ENCODE measurements at places on chromosomes 13 and 19. TPM values are rescaled to one million over a fixed set of nuclear protein-coding genes. Genes with fewer than 3 reads are reported as not detected.

- DNase-seq: no peak
Observed at GRCh38 chr19:17469092-17469480, 1.2 kb upstream of the SLC27A1 start.

TLE6 gene
- 3.3 TPM for total RNA-seq

GRCh38 chr13:27670861-27671260, 49.2 kb downstream of the POLR1D start:
- no peak for DNase-seq

DNA sequence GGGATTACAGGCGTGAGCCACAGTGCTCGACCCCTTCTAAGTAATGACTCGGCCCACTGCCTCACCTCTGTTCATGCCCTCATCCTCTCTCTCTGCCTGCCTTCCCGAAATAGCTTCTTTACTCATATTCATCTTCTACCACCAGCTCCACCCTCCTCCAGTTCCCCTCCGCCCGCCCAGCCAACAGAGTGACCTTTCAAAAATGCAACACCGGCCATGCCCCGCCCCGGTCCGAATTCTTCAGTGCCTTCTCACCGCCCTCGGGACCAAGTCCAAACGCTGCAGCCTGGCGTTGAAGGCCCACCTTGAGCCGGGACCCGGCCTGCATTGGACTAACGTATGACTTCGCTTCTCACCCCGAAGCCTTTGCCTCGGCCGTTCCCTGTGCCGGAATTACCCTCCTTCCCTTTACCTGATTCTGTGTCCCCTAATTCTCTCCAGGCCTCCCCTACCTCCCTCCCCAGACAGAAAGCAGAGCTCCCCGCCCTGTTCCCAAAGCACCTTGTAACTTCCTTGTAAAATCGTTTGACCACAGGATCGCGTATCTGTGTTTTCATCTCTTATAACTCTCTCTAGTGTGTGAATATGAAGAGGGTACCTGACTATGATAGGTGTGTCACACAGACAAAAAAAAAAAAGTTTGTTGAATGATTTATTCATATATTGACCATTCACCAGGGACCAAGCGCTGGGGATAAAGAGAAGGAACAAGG, 8.1 kb upstream of the MUC16 start:
- no peak for DNase-seq

SHISA7 gene
- total RNA-seq: 0.04 TPM

VSIG10L gene
- 3.8 TPM for total RNA-seq

DNA sequence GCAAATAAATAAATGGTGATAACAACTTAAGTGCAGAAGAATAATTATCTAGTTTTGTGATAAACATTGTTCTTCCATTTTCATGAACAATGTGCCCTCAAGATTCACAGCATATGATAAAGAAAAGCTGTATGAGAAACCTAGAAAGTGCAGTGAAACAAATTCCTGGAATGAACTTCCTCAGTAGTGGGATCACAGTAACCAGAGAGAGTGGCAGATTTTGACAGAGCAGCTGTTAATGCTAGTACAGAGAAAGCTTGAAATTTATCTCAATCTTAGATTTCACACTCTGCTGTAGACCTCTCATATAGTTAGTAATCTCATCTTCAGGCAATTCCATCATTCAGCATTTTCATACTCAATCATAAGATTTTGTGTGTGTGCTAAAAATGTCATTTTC, 664.9 kb downstream of the PCDH9 start:
- no peak for DNase-seq

DNA sequence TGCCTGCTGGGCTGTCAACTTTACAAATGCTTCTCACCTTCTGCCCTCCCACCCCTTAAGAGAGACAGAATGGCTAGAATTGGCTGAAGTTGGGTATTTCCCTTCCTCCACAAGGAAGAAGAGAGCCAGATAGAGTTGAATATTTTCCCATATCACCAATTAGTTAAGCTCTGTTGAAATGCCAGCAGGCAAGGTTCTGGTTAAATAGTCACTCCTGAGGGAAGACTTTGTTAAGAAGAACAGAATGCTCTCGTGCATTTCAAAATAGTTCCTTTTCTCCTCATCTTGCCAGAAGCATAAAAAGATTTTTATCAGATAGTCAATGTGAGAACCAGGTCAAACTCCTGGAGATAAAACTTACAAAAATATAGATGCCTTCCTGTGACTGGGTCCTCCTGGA, 2857.0 kb upstream of the PCDH20 start:
- DNase-seq: no peak

DNA sequence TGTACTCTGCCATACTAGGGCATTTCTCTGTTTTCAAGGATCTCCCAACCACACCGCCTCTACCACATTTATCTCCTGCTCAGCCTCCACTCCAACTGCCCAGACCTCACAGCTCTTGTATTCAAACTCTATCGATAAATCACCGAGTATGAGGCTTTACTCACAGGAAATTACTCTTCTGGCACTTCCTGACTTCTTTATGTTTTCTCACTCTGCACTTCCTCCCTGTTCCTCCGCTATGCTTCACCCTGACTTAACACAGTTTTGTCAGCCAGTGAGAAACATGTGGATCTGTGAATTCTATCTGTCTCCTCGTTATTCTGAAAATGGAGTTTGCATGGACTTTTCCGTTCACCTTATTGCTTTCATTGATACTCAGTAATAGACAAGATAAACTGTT, 2.6 kb upstream of the CARD8 start:
- DNase-seq: no peak

- DNase-seq: no peak
Observed at GRCh38 chr19:35171730-35172129, 17.2 kb downstream of the FXYD5 start.

DNA sequence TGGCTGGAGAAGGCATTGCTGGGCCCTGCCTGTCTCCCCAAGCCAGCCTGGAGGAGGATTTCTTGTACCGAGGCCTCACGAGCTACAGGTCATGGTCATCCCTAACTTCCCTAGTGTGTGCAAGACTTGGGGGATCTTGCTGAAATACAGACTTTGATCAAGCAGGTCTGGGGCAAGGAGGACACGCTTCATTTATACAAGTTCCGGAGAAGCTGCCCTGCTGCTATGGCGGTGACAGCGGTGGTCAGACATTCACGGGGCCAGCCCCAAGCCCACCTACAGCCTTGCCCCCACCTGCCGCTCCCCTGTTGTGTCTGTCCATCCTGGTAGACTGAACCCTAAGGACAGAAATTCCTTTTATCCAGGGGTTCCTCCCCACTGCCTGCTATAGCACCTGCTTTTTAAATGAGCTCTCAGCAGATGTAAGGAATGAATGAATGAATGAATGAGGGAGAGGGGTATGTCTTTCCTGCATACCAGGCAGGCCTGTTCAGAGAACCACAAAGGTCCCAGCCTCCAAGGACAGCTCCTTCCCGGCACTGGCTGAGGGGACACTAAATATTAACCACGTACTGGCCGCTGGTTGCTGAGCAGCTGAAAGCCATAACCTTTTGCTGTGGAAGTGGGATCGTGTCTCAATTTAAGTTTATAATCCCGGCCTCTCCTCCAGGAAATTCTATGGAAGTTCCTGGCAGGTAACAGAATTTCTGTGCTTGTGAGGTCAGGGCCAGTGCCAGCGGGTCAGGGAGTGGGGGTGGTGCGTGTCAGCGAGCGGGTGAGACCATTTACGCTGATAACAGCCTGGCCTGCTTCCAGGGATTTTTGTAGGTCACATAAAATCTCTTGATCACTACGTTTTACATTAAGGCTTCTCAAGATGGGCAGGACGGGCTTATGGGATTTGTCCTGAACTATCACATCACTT, 27.1 kb downstream of the TSSK6 start:
- peak; percentile 75 for DNase-seq

LATS2 gene
- 12.8 TPM for total RNA-seq

DNA sequence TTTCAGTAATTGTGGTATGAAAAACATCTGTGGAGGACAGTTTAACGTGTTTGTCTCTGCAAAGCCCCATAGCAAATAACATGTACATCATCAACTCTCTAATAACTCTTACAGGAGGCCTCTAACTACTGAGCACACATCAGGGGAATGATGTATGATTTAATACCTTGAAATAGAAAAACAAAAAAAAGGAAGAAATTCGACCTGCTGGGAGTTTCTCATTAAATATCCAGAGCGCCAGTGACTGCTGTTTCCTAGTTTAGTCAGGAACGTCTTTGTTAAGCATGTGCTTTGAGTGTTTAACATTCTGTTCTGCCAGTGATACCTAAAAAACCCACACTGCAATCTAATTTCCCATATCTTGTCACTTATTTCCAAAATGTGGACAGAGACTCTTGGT, 235.4 kb downstream of the PCDH20 start:
- DNase-seq: no peak

DNA sequence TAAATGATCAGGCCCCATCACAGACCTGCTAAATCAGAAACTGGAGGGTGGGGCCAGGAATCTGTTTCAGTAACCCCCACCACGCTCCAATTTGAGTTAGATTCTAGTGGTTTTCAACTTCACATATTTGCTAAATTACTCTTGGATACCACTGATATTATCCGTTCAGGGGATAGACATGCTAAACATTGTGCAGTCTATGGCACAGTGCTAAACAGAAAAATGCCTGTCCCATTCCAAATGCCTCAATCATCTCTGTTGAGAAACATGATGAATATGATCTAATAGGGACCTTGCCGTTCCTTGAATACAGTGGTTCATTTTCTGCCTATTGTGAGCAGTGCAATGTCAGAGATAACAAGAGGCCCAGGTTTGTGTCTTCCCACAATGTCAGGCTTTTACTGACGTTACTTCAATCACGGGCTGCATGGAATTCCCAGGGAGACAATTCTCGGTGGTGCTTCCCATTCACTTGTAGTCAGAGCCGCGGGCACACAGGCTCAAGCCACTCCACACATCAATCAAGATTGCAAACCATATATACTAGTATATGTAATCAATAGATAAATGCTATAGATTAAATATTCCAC, 52.7 kb downstream of the MYO16 start:
- no peak for DNase-seq

- DNase-seq: no peak
Observed at GRCh38 chr13:63636316-63636993, 2220.8 kb upstream of the PCDH20 start.

DNA sequence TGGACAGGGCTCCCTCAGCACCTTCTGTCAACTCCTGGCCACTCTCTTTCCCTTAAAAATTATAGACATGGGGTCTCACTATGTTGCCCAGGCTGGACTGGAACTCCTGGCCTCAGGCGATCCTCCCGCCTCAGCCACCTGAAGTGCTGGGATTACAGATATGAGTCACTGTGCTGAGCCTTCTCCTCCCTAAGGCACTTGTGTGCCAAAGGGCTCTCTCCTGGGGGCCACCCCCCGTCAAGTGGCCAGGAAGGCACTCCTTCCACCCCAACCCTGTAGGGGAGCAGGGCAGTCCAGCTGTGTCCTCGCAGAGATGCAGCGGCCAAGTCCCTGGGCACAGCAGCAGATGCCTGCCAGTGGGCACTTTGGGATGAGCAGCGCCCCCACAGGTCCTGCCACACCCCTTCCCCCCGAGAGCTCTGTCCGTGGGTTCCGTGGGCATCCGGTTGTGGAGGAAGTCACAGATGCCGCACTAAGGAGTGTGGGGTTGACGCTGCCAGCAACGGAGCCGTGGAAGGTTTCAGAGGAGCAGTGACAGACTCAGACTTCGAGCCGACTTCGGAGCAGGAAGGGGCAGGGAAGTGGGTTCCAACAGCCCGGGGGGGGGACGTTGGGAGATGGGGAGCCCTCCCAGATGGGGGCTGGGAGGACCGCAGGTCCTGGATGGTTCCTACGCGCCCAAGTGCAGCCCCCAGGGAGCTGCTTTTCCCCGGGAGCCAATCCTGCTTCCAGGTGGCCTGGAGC, 3.3 kb upstream of the UQCR11 start:
- DNase-seq: no peak

DNA sequence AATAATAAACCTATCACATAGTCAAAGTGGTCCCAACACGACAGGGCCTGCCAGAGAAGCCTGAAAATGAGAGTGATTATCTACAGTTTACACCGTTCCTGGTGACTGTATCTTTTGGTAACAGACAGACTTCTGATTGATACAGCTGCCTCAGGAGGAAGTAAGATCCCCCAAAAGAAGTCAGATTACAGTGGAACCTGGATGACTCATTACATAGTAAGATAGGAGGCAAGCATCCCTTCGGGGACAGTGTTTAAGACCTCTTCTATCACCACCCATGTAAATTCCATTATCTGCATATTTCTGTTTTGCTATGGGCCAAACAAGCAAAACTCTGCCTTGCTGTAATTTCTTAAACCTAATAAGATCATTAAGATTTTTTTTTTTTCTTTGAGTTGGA, 44.0 kb upstream of the FLT1 start:
- no peak for DNase-seq

- DNase-seq: no peak
Observed at GRCh38 chr13:48158915-48159314, 64.0 kb upstream of the MED4 start.

DNA sequence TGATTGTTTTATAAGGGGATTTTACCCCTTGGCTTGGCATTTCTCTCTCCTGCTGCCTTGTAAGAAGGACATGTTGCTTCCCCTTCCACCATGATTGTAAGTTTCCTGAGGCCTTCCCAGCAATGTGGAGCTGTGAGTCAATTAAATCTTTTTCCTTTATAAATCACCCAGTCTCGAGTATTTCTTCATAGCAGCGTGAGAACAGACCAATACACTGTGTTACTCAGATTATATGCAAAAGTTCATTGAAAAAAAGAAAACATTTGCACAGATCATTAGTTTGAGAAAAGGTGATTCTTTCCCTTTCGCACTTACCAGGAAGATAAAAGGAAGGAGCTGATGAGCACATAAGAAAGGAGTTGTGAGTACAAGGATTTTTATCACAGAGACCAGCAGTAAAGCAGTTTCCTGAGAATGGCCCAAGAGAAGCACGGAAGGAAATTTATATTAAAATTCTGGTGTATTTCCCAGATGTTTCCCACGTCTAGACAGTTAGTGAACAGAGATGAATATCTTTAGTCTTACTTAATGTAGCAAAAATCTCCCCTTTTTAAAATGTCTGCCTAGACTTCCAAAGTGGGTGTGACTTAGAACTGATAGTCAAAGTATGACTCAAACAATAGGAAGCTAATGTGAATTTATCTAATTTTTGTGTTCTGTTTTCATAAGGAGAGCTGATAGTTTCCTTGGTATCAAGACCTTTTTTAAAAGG, 431.8 kb upstream of the SGCG start:
- DNase-seq: no peak

CYP2F1 gene
- not detected for total RNA-seq

DNA sequence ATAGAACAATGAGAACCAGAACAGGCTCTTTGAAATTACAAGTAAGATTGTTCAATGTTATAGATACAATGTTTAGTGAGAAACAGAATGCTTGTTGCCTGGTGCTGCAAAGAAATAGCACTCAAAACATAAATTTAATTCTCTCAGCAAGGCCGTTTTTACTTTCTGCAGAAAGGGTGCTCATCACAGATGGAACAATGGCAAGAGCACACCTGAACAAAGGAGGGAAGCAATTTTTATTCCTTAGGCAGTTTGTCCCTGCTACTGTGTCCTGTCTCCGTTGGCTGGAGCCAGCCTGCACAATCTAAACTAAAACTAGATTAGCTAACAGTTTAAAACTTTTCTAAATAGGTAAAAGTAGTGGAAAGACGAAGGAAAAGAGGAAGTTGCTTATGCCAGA, 10.4 kb upstream of the ZNF8 start:
- no peak for DNase-seq

DNA sequence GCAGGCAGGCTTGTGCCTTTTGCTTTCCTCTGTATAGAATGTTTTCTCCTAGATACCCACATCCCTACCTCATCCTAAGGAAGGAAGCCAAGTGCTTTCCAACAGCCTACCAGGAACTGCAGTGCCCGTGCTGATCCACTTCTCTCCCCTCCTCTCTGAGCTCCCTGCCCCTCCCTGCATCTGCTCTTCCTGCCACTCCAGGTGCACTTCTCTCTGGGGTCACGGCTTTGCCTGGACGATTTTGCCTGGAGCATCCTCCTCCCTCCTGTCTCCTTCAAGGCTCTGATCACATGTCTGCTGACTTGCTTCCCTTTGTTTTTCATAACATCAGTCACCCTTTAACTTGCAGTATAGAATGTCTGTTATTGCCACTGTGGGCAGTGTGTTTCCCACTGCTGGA, 34.7 kb upstream of the IRS2 start:
- no peak for DNase-seq
